Mesendoderm (in vitro differentiated cells): ENCODE measurements at places on chromosomes 2 and 18.

- DNase-seq = no peak
Observed at GRCh38 chr2:238744951-238745350, 102.9 kb upstream of the TWIST2 start.

DNA sequence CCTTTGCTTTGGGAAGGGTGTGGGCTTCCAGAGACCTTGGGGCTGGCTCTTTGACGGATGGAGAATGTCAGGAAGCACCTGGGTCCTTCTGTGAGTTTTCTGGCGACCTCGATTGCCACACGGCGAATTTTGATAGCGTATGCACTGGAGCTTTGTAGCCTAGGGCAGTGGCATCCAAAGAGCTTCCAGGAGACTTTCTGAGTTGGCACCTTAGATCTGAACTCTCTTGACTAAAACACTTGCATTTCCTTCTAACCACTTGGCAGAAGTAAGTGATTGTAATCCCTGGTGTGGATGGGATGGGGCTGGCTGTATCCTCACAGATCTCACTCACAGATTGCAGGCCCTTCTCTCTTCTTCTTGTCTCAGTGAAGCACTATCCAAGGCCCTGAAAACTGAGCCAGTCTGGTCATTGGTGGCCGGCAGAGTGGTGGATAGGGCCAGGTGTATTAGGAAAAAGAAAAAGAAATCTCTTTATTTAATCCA, 7.8 kb downstream of the RNF144A start:
- DNase-seq = no peak

GRCh38 chr2:127034883-127035611, 71.9 kb downstream of the BIN1 start:
- DNase-seq = no peak

DNA sequence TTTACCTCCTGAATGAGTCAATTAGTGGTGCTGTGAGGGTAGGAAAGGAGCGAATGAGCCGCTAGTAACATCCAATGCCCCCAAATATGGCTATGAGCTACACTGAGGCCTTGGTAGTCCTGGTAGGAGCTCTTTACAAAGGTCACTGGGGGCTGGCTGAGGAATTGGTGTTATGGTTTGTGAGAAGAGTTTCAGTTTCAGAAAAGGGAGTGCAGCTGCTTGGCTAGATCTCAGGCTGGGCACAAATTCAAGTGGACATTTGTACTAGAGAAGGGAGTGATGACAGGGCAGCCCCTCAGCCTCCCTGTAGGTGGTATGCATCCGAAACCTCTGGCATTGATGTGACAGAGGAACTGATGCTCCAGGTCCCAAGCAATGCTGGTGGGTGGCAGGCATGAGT, 13.9 kb upstream of the PAIP2B start:
- DNase-seq = no peak

GRCh38 chr2:49152824-49153223, 1.5 kb downstream of the FSHR start:
- DNase-seq = no peak

- no peak for DNase-seq
Observed at GRCh38 chr18:45538444-45538843, 76.8 kb upstream of the SLC14A2 start.

GRCh38 chr18:63202828-63203227, 116.7 kb downstream of the BCL2 start:
- no peak for DNase-seq

DNA sequence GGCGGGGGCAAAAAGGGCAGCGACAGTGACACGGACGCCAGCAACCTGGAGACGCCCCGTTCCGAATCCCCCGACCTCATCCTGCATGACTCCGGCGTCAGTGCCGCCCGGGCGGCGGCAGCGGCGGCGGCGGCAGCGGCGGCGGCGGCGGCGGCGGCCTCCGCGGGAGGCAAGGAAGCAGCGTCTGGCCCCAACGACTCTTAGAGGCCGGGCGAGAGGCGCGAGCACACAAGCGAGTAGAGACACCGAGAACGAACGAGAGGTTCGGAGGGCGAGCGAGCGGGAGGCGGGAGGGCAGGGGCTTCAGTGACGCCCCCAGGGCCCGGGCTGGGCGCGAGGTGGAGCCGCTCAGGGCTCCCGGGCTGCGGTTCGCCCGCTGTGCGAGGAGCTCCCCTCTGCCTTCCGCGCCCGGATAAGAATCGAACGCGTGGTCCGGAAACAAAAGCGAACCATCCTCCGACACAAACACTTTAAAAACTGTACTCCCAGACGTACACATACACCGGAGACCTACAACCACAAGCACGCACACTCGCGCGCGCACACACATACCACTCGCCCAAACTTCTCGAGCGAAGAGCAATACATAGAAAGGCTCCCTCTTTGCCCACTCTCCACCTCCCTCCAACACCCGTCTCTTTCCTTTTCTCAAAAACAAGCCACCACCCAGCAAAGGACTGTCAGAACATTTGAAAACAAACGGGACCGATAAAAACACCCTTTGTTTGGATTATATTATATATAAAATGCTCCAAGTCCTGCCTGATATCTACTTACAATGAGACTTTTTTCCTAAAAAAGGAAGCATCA, 2.8 kb downstream of the SP9 start:
- peak; percentile 65 for DNase-seq

- DNase-seq = peak; percentile 18
Observed at GRCh38 chr2:12720278-12720620, 3.5 kb downstream of the TRIB2 start.

- DNase-seq = peak; percentile 75
Observed at GRCh38 chr2:205766779-205767359, 84.6 kb downstream of the NRP2 start.

DNA sequence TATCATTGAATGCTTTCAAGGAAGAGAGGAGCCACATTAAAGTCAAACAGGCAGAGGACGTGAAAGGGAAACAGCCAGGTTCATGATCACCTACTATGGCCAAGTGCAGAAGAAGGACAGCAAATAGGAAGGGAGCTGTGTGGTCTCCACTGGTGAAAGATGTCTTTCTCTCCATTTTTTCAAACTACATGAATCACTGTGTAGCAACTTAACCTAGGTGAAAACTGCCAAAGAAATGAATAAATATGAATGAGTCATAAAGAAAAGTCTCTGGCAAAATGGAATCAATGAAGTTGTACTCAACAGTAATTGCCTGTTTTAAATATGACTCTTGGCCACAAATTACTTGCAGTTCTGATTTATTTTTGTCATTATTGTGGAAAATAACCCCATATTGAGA, 452.6 kb upstream of the PKDCC start:
- DNase-seq = no peak

- peak; percentile 63 for DNase-seq
Observed at GRCh38 chr2:60633615-60634014, 80.2 kb upstream of the BCL11A start.

DNA sequence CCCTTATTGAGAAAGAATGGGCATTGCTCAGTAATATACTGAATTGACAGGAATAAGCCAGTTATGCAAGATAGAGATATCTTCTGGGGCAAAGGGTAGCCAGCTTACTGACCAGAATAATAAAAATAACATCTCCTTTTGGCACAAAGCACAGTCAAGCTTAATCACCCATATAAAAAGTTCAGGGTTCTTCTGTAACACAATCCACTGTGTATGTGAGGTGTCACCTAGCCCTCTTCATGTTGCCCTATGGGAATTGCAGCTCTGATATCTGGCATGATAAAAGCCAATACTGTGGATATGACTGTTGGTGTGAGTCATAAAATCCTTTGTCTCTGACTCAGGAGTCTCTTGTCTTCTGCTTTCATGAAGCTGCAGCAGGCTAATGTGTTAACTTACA, 90.8 kb downstream of the DSEL start:
- no peak for DNase-seq

DNA sequence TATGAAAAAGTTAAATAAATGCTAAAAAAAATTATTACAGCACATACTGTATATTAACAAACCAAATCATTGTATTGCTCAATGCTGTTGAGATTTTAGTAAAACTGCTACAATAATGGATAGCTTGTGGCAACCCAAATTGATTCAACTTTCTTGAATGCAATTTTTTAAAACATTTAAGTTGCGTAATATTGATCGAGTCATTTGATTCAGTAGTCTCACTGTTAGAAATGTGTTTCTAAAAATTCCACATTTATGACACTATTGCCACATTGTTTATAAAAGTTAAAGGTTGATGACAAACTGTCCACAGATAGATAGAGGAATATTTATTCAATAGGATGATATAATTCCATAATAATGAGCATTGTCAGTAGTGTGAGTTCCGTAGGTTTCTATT, 640.7 kb upstream of the CRIM1 start:
- no peak for DNase-seq

DNA sequence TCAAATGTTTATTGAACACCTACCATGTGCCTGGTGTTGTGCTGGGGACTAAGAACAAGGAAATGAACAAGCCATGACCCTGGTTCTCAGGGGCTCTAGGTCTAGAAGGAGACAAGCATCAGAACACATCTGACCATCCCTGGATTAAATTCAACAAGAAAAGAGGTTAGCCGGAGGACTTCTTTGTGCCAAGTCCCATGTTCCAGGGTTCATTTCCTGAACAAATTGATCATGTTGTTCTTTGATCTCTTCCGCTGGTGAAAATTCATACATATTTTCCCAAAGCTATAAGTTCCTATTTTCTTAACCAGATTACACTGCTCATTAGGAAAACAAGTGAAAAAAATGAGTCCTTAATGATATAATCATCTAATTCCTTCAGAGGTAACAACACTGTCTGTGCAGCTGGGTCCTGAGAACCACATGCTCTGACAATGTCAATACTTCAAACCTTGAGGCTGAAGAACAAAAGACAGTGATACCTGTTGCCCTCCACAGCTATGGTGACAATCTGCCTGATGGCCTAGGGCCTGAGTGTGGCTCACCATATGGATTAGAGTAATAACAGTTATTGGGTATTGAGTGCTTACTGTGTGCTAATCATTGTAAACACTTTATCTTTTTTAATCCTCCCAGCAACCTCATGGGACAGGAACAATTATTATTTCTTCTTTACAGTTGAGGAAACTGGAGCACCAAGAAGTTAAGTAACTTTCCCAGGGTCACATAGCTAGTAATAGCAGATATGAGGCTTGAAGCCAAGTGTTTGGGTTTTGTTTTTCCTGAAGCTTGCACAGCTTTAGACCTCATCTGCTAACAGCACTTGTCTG, 24.6 kb upstream of the INO80C start:
- no peak for DNase-seq

GRCh38 chr18:74528913-74529312, 5.4 kb upstream of the CNDP1 start:
- no peak for DNase-seq

DNA sequence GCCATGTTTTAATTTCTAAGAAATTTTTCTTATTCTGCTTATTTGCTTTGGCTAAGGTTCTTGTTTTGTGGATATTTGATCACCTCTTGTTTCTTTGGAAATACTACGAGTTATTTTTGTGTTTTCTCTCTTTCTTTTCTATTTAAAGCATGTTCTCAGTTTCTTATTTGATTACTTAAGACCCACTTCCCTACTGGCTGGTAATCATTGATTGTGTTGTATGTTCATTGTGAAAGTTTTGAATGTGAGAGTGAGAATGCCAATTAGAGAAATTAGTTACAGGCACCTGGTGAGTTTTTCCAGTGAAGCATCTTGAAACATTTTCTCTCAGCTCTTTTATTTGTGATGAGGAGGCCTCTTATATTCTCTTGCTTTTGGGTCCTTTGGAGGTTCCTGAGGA, 226.7 kb upstream of the MC4R start:
- DNase-seq = no peak
